Stimulated activated CD4-positive, alpha-beta T cell treated with anti-CD3 and anti-CD28 coated beads, Interleukin-15, amount 100 ng/mL, for 48 hours (primary cell): ENCODE measurements at places on chromosomes 16 and 17.

- no peak for DNase-seq
Measured at GRCh38 chr17:64459284-64459747, 10.4 kb downstream of the MILR1 start.

GRCh38 chr16:62058412-62058811, 22.2 kb upstream of the CDH8 start:
- no peak for DNase-seq

DNA sequence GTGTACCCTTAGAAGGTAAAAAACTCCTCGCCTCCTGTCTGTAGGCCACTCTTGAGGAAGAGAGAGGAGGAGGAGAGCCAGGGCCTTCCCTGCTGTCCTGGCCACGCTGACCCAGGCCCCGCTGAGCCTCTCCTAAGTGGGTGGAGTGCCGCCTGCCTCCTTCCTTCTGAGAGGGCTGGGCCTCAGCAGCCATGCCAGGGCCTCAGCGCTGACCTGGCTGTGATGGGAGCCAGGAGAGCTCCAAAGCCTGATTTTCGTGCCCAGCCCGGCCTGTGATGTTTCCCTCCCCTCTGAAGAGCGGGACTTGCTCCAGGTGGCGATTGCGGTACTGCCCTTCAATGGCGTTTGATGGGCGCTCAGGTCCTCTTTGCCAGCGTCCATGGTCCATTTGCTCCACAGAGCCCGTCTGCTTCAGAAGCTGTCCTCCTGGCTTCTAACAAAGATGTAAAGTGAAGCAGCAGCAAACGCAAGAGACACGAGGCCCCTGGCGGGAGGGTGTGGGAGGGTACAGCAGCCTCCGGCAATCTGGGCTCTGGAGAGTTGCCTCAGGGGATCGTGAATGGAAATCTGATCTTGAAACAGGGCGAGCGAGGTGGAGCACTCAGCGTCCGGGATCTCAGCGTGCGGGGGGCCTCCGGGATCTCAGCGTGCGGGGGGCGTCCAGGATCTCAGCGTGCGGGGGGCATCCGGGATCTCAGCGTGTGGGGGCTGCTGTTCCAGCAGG, 93.5 kb downstream of the NPIPB11 start:
- no peak for DNase-seq

DNA sequence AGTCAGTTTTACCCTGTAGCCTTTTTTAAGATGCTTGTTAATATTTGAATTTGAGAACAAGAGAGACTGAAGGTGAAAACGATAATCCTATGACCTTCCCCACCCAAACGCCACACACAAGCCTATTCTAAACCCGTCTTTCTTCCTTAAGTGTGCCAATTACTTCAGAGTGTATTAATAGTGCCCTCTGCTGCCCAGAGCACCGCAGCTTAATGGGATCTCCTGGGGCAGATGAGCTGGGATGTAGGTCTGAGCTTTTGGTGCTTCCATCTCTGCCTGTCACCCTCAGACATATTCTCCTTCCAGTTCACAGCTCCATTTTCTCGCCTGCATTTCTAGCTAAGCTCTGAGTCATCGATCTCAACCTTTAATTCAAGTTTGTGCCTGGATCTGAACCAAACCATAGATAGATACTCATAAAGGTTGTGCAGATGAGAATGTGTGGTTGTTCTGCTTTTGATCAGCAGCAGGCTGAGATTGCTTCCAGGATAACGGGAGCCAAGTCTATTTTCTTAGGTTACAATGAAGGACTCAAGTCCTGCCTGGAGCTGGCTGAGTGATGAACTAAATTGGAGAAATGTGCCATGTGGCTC, 46.4 kb upstream of the CDH13 start:
- no peak for DNase-seq

DNA sequence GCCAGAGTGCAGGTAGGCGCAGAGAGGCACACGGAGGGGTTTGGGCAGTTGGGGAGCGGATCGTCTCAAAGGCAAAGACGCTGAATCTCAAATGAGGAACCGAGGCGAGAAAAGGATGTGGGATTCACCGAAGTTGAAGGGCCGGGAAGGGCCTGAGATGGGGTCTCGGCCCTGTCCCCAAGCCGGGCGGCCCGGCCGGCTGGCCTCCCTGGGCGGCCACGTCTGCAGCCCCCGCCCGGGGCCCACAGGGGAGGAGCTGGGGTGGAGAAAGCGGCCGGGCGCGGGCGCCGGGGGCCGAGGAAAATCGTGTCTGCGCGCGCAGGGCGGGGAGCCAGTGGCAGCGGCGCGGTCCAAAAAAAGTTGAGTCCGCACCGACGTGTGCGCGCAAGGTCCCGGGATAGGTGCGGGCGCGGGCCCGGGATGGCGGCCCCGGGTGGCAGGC, 458 bp downstream of the SLC12A4 start:
- DNase-seq, result no peak

DNA sequence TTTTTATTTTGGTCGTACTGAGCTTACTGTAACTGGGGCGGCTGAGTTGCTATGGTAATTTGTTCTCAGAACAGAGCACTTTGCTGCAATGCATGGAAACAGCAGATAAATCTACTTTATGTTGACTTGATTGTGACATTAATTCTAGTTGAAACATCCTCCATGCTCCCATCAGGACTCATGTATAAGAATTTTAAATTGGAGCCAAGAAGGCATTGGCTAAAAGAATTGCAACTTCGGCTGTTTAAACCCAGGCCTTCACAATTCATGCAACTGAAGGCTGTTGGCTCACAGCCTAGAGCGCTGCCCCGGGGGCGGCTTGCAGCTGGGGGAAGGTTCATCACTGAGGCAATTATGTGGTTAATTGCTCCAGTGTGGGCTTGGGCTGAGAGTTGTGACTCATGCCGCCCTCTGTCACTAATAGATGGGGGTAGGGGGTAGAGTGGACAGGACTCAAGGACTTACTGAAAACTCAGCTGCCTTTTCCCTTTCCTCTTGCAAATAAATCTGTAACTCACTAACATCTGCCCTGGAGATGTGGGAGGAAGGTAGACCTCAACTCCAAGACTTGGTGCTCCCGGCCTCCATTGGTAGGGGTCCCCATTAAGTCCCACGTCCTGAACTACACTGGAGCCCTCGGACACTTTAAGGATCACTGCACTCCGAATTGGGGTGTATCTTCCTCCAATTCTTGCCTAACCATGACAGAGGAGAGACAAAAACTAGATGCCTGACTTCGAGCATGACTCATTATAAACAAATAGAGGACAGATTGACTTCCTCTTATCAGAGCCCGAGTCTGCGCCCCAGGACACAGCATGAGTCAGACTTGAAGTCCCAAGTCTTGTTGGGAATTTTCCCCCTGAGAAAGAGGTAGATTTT, 37.5 kb downstream of the ERCC4 start:
- no peak for DNase-seq

GRCh38 chr17:32483451-32484019, 3.3 kb upstream of the CDK5R1 start:
- no peak for DNase-seq

GRCh38 chr16:47866423-47866822, 289.4 kb downstream of the ABCC12 start:
- DNase-seq, result no peak

- DNase-seq, result no peak
Measured at GRCh38 chr17:2580151-2580550, 13.3 kb upstream of the PAFAH1B1 start.

DNA sequence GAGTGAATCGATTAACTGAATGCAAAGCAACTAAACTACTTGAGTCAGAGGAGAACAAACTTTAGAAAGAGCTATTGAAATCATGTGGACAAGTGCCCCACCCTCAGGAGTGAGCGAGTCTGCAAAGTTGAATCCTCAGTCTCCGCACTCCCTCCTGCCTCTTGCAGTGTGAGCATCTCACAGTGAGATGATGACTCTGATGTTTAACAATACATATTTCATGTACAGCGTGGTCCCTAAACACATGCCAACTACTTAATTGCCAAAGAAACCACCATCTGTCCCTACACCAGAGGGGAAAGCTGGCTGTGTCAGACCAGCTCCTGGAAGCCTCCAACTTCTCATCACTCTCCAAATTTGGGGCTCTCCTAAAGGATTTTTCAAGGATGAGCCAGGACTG, 31.2 kb downstream of the PIMREG start:
- no peak for DNase-seq

GRCh38 chr17:29250666-29251065, 4.0 kb downstream of the CRYBA1 start:
- DNase-seq, result no peak

- DNase-seq, result no peak
Measured at GRCh38 chr16:102060-102855, 24.2 kb downstream of the MPG start.

DNA sequence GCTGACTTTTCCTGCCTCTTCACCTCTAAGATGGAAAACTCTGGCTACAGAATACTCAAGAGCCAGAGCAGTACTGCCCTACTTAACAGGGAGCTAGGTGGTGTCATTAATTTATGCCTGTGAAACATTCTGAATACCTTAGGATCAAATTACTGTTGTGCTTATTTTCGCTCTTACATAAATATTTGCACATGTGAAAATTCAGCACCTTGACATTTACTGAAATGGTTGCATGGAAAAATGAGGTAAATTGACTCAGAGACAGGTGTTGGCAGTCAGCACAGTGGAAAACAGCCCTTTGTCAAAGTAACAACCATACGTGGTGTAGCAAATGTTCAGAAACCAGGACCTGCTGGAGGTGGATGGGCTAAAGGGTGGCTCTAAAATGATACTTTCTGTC, 193.6 kb downstream of the CDH8 start:
- DNase-seq, result no peak

- no peak for DNase-seq
Measured at GRCh38 chr16:21239646-21240045, 6.1 kb downstream of the ANKS4B start.

GRCh38 chr17:40364121-40364861, at the start of gene GJD3:
Gene GJD3 (minus strand): TSS chr17:40364737. CDS start chr17:40363815, 922 bp downstream.
- no peak for DNase-seq

DNA sequence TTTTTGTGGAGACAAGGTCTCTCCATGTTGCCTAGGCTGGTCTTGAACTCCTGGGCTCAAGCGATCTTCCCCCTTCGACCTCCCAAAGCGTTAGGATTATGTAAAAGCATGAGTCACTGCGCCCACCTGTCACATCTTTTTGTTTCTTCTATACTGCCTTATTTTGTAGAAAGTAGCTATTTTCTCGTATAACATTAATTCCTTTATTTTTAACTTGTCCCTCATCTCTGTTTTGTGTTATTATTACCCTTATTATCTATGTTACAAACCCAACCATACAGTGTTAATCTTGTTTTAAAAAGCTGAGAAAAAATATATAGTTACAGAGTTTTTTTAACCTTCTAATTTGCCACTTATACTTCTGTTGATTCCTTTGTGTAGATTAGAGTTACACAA, 1.4 kb upstream of the TXNDC11 start:
- no peak for DNase-seq

- DNase-seq, result no peak
Measured at GRCh38 chr17:352421-353212, at the start of gene RPH3AL. Gene RPH3AL (minus strand): TSS chr17:352807. CDS start chr17:327543, 25,264 bp downstream.

GRCh38 chr17:83149029-83149725, 69.8 kb downstream of the METRNL start:
- DNase-seq, result no peak

DNA sequence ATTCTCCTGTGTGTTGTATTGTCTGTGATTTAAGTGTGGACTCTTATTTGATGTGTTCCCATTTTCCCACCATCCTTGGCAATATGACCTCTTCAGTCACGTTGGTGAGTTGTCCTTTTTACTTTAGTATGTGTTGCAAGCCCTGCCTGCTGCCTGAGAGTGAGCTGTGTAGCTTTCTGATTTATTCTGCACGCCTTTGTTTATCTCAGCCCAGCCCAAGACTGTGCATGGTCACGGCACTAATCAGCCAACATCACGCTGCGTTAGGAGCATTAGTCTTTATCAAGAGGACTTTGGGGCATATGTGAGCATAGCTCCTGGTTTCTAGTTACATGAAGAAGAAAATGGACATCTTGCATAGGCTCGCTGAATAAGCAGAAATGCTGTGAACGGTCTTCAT, 6.0 kb downstream of the TOM1L1 start:
- no peak for DNase-seq

GRCh38 chr16:10376229-10376628, 9.6 kb upstream of the ATF7IP2 start:
- no peak for DNase-seq

GRCh38 chr17:17987187-17987896, 14.7 kb downstream of the DRC3 start:
- no peak for DNase-seq

GRCh38 chr16:66205287-66206231, 160.9 kb upstream of the CDH5 start:
- no peak for DNase-seq

- no peak for DNase-seq
Measured at GRCh38 chr17:52145476-52145875, 13.0 kb downstream of the CA10 start.

- DNase-seq, result no peak
Measured at GRCh38 chr16:79612207-79612606, 11.7 kb upstream of the MAF start.

- no peak for DNase-seq
Measured at GRCh38 chr16:85162478-85163277, 50.4 kb upstream of the CIBAR2 start.

DNA sequence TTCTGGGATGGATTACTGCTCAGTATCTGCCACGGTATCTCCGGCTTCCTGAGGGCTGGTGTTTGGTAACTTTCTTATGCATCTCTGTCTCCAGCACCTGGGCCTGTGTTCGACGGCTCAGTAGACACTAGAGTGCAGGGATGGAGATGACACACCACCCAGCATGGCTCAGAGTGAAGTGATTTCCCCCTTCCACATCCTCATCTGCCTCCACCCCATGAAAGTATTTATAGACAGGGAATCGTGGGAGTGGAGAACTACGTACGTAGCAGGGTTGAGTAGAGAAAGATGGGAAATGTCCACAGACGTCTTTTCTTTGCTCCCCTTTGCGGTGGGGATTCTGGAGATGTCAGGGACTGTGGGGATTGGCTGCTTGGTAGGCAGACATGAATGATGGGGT, 11.8 kb upstream of the SLC25A19 start:
- DNase-seq, result no peak

DNA sequence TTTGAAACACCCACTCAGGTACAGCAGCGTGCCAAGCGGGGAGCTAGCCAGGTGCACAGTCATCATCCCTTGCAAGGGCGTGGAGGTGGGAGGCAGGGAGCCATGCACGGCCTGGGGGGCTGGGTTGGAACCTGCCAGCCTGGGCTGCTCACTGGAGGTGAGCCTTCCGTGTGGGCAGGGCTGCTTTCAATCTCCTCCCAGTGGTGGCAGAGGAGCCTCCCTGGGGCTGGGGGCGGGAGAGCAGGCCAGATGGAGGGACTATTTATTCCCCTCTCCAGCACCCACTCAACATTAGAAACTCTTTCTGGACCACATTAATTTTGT, 90.3 kb downstream of the KATNIP start:
- no peak for DNase-seq

DNA sequence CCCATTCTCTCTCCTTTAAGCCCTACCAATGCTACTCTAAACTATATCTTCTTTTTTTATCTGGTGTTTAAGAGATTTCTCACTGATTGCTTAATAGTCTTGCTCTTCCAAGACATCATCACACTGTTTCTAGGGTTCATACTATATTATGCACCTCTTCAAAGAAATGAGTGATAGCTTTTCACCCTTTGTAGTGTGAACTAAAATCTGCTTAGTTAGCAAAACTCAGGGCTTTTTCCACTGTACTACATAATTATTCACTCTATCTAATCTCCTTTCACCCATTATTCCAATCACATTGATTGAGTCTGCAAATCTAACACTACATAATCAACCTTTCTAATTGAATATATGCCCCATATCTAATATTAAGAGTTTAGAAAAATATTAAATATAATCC, 456.0 kb upstream of the SOX9 start:
- DNase-seq, result no peak

- no peak for DNase-seq
Measured at GRCh38 chr17:68849673-68850610, 105.2 kb downstream of the ABCA8 start.

- no peak for DNase-seq
Measured at GRCh38 chr17:77205396-77206125, 64.8 kb downstream of the SEC14L1 start.

- no peak for DNase-seq
Measured at GRCh38 chr17:43853546-43853945, 6.6 kb downstream of the CD300LG start.
